H54 (cell line): ENCODE measurements at places on chromosomes 5 and 9.
A peak's percentile ranks its signal among the peaks of the same experiment; 100 is the strongest.

GRCh38 chr5:57128325-57128724 is 45.5 kb upstream of the GPBP1 start:
- DNase-seq, result no peak

GRCh38 chr5:85096421-85096820 is 711.7 kb upstream of the EDIL3 start:
- no peak for DNase-seq

GRCh38 chr9:115046824-115047223 is 71.1 kb downstream of the TNC start:
- no peak for DNase-seq

GRCh38 chr5:75113354-75114113 is 61.2 kb upstream of the GCNT4 start:
- DNase-seq, result no peak

GRCh38 chr9:76302947-76303550 is 91.2 kb downstream of the RFK start:
- peak; percentile 38 for DNase-seq

DNA sequence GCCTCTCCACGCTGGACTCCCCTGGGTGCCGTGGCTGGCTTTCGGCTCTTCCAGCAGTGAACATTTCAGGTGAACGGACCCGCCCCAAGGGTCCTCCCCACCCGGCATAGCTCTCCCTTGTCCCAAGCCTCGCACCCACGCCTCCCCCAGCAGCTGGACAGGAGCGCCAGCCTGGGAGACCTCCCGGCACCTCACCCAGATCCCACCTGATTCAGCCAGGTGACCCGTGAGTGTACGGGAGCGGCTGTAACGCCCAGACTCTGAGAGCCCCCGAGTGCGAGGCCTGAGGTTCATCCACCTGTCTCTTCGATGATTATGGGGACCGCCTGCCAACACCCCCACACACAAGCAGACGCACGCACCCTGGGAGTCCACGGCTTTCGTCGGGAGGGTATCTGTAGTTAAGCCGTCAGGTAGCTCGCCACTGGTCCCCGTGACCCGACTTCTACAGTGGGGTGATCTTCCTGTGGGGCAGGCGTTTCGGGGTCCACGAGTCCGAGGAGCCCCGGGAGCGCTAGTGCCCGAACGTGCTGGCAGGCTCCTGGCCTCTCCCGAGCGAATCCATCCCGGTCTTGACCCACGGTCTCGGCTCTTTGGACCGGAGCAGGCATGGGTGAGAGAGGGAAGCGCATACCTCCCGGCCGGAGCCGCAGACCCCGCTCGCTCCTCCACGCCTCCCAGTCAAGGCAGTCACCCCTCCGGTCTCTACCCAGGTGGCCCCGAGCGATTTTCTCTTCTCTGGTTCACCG is 14.9 kb downstream of the TRIM7 start:
- no peak for DNase-seq

DNA sequence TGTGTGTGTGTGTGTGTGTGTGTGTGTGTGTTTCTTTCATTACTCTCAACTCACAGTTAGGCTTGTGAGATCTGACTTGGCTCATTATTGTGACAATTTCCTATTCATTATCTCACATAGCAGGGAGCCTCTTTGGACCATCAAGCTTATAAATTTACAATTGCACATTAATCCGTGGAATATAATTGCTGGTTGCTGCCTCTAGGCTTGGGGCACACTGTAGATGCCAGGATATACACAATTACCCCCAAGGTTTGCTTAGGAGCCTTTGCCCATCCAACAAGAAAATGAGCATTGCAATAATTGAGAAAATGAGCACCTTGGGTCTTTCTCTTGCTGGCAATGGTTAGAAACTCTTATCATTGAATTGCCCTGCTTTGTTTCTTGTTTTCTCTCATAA is 161.6 kb upstream of the DMRTA1 start:
- no peak for DNase-seq

- no peak for DNase-seq
These were observed 90.8 kb upstream of the GNA14 start for GRCh38 chr9:77738932-77739331.

- peak; percentile 73 for DNase-seq
These were observed 101.1 kb downstream of the FGF18 start for GRCh38 chr5:171520300-171521174.

DNA sequence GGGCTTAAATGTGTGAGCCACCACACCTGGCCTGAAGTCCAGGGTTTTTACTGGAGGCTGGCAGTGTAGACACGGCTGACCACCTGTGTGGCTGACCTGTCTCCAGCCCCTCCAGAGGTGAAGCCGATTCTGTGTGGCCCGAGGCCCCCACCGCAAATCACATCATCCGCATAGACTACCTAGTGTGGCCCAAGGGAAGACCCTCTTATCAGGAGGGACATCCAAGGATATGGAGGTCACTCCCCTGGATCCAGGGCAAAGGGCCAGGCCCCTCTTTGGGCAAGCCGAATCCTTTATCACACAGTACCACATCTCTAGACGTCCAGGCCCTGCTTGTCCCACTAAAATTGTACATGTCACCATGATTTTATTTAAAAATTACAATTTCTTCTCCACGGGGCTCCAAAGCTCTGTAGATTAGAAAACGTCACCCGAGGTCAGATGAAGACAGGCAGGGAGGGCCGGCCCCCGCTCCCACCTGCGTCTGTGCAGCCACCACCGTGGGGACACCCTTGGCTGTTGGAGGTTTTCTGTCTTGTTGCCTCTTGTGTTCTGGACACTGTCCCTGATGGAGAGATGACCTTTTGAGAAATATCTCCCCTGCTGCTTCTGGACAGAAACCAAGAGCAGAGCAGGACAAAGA is 20.1 kb downstream of the LAMC3 start:
- no peak for DNase-seq

DNA sequence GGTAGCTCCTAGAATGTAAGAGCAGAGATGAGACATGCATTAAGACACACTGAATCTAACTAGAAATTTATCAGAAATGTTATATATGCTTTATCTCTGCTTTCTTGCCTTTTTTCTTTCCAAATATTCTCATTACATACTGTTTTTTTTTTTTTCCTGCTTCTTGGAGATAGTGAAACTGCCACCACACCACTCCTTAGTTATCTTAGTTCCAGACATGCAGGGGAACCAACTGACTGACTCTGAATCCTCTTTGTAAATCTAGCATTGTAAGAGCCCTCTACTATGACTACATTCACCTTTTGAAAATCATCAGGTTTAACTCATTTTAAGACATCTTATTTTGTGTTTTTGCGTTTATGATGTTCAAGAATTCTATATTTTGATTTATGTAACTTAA is 181.3 kb upstream of the ST8SIA4 start:
- DNase-seq, result no peak

DNA sequence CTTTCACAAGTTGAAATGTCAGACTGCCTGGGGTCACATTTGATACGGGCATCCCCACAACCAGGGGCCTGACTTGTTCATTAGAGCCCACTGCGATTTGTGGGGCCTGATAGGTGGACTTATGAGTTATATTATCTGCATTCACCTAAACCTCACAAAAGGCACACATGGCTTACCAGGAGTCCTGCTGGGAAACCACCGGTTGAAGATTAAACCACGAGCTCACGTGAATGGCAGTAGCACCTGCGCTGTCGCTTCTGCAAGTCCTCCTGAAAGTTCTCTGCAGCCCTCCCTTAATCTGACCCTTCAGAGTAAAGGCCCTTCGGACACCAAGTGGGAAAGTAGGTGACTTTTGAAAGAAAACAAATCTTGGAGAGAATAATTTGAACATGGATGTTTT is 68.9 kb downstream of the PPIC start:
- no peak for DNase-seq

DNA sequence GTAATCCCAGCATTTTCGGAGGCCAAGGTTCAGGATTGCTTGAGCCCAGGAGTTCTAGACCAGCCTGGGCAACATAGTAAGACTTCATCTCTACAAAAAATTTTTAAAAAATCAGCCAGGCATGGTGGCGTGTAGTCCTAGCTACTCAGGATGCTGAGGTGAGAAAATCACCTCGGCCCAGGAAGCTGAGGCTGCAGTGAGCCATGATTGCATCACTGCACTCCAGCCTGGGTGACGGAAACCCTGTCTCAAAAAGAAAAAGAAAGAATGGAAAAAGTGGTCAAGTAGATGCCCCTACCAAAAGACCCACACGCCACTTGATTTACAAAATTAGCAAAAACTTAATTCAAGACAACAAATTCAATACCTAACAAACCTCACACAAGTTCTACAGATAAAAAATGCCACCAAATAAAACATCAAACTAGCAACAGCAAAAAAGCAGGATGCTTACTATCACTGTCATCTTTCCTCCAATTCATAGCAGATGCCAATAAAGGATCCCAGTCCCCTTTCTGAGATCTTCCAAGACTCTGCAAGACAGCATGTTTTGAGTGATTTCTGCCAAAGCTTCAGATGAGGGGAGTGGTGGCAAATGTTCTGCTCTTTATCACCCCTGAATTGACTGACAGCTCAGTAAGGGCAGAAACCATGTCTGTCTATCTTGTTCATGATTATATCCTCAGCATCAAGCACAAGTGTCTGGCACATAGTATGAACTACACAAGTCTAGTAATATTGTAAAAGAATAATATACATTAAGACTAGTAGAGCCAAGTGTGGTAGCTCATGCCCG is 34.2 kb upstream of the TESK1 start:
- no peak for DNase-seq

DNA sequence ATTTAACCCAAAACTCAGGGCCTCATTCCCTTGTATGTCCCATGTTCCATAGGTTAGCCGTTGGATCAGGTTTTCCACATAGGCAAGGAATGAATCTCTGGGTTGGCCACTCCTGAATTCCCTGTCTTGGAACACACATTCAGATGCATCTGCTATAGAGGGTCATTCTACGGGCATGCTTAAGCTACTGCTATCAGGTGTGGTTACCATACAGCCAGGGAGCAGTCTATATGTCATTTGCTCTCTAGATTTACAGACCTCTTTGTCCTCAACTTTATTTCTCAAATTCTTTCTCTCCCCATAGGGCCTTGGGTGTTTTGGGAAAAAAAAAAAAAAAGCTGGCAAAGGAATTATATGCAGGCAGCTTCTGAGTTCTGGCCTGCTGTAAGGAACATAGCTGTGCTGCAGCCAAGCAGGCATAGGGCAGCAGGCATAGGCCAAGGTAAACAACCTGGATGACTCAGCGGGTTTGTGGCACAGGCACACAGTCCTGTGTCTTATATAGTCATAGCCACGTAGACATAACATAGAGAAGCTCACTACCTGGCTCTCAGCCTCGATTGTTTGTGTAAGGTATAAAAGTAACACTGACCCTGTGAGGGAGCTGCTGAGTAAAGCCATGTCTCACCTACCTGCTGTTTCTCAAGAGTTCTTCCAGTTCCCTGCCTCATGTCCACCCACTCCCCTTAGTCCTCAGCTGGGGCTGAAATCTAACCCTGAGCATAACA is 141.5 kb downstream of the OSTF1 start:
- DNase-seq, result no peak

- no peak for DNase-seq
These were observed 9.7 kb upstream of the JADE2 start for GRCh38 chr5:134515801-134516200.

DNA sequence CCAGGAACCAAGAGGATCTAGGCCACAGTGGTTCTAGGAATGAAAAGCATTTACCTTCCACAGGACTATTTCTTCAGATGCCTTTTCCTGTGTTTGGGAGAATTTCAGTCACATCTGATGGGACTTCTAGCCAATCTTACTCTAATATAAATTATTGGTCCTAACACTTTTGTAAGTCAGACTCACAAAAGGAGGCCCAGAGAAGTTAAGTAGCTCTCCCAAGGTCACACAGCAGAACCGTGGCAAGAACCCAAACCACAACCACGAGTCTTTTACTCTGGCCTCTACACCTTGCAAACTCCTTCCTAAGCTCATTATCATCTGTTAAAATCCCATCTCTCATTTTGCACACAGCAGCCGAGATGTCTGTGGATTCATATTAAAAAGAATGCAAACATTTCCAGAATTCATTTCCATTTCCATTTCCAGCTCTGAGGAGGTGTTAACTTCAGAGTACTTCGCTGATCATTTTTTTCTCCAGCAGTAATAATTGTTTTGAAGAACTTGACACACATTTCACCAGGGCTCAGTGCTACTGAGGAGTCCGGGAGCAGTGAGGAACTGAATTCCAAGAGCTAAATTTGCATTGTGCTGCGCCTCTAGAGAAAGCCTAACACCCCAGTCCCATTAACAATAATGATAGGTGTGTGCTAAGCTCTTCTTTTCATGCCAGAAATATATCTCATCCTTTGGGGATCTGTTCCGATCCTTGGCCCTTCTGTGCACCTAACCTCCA is 168.1 kb downstream of the SEMA6A start:
- no peak for DNase-seq

DNA sequence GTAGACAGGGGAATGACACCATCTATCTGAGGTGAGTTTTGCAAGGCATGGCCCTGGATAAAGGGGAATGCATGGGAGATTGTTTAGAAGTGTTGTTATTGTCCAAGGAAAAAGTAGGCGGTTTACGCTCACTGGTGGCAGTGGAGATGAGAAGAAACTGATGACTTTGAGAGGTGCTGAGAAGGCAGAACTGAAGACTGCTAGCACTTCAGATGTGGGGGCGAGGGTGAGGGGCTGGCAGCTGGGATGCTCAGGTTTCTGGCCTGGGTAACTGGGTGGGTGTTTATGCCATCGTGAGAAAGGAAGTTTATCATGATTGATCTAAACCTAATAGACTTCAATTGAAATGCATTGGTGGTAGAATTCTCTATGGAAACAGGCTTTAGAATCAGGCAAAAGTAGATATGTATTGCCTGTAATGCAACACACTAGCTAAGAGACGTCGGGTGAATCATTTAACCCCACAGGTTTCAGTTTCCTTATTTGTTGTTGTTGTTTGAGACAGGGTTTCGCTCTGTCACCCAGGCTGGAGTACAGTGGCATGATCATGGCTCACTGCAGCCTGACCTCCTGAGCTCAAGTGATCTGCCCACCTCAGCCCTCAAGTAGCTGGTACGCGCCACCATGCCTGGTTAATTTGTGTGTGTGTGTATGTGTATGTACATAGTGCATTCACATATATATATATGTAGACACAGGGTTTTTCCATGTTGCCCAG is 123.5 kb downstream of the SLC24A2 start:
- no peak for DNase-seq

DNA sequence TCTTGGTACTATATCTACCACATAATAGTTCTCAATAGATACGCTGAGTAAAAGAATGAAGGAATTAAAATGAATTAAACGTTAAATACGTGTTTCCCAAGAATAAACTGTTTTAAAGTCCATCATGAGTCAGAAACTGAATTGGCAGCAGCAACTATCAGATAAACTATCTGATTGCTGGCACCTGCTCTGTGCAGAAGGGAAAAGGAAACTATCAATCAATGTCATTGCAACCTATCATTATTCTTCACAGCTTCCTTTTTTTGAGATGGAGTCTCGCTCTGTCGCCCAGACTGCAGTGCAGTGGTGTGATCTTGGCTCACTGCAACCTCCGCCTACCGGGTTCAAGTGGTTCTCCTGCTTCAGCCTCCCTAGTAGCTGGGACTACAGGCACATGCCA is 8.8 kb upstream of the WDR36 start:
- no peak for DNase-seq

DNA sequence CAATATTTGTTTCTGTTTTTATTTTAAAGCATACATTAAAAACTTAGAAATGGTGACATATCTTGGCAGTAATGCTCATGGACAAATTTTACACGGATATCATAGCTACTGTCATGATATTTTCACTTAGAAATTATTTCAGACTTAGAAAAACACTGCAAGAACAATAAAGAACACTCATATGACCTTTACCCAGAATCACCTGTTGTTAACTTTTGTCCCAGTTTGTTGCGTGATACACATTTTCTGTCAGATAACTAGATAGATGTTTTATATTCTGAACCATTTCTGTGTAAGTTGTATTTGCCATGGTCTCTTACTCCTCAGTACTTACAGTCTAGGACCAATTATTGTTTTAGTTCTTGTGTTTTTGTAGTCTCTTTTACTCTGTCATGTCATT is 3.6 kb upstream of the LRRC70 start:
- DNase-seq, result no peak

- no peak for DNase-seq
These were observed 61.5 kb upstream of the RNF130 start for GRCh38 chr5:180133060-180133459.
